ENCODE measurements at places on chromosomes 4 and X.

DNA sequence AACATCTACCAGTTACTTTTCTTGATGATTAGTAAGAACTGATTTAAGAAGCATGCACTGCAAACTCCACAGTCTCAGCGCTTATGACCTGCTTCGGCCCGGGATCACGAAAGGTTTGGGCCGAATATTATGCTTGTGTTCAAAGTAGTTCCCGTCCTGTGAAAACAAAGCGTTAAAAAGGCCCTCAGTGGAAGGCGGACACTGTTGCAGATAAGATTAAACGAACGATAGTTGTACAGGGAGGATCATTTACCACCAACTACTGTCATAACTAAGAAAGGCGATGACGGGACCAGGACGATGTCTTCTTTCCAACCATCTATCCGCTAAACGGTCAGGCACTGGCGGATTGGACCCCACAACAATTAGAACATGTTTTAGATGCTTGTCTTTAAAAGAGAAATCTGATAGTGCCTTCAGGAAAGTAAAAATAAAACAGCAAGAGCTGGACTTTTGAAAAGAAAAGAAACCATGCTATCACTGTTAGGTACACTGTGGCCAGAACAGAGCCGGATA is 21.1 kb downstream of the PDLIM3 start:
- no peak for DNase-seq

GRCh38 chr4:139858436-139859205 is 193.0 kb downstream of the MGST2 start:
- no peak for DNase-seq

GRCh38 chr4:124684301-124684700 is 28.2 kb downstream of the ANKRD50 start:
- no peak for DNase-seq

DNA sequence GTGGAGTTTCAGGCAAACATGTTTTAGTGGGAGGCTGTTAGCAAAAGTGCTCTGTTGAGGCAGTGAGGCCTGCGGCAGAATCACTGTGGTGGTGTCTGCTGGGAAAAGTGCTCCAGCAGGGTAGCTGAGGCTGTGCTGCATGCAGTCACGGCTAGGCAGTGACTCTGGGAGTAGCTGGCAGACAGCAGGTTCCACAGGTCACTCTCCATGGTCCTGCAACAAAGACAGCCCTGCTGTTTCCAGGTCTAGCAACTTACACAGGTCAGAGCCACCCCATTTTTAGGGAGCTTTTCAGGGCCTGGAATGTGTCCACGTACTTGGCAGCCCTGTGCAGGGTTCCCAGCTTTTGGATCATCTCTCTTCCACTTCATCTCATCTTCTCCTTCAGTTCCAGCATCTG is 184.3 kb downstream of the NAA11 start:
- DNase-seq: no peak

- DNase-seq: no peak
These were observed 101.4 kb downstream of the WWC2 start for GRCh38 chr4:183200453-183200852.

GRCh38 chrX:20789103-20789502 is 522.4 kb upstream of the RPS6KA3 start:
- DNase-seq: no peak

DNA sequence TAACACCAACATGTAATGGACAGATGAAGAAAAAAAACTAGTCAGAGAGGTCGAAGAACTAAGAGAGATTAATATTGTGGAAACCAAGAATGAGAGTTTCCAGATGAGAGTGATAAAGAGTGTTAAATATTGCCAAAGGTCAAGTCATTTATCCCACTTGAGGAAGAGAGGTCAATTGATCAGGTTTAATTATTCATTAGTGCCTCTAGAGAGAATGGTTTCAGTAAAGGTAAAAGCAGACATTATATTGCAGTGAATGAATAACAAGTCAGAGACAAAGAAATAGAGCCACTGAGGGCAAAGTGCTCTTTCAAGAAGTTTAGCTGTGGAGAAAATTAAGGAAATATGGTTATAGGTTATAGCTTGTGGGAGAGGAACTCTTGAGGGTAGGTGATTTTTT is 263.1 kb downstream of the GUCY2F start:
- no peak for DNase-seq

- DNase-seq: no peak
These were observed 69.6 kb downstream of the KIT start for GRCh38 chr4:54727346-54727745.

GRCh38 chr4:94446386-94446785 is 5.4 kb upstream of the PDLIM5 start:
- DNase-seq: no peak

DNA sequence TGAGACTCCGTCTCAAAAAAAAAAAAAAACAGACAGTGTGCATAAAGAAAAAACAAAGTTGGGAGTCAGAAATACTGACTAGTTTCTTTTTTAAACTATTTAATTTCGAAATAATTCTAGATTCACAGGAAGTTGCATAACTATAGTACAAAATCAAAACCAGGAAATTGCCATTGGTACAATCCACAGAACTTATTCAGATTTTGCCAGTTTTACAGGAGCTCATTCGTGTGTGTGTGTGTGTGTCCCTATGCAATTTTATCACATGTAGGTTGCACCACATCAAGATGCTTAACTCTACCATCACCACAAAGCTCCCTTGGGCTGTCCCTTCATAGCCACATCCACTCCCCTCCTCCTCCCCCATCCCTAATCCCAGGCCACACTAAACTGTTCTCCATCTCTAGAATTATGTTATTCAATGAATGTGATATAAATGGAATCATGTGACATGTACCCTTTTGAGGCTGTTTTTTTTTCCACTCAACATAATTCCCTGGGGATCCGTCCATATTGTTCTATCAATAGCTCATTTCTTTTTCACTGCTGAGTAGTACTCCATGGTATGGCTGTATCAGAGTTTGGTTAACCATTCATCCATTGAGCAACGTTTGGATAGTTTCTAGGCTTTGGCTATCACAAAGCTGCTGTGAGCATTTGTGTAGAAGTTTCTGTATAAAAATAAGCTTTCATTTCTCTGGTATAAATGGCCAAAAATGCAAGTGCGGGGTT is 16.3 kb upstream of the DDX3X start:
- DNase-seq: no peak

DNA sequence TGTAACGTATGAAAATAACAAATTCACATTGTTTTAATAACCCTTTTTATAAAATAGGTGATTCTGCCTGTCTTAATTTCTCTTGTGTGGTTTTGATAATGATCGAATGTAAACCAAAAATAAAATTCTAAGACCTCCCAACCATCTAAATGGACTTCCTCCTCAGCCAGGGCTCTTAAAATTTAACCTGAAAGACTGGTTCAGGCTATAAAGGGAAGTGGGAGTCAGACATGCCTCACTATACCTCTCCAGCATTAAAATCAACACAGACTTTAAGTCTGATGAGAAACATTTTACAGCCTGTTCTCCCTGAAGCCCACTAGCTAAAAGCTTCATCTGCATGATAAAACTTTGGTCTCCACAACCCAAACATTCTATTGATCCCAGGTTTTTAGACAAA is 97.6 kb upstream of the STIM2 start:
- DNase-seq: no peak

DNA sequence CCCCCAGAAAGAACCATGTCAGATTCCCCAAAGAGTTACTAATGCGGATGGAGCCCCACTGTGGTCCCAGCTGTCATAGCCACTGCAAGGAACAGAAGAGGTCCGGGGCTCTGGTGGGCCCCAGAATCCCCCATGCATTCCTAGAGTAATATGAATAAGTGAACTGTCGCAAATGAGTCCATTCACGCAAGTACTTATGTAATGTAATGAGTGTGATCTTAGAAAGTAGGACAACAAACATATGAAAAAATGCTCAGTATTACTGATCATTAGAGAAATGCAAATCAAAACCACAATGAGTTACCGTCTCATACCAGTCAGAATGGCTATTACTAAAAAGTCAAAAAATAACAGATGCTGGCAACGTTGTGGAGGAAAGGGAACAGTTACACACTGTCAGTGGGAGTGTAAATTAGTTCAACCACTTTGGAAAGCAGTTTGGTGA is 141.5 kb upstream of the RBPJ start:
- no peak for DNase-seq

DNA sequence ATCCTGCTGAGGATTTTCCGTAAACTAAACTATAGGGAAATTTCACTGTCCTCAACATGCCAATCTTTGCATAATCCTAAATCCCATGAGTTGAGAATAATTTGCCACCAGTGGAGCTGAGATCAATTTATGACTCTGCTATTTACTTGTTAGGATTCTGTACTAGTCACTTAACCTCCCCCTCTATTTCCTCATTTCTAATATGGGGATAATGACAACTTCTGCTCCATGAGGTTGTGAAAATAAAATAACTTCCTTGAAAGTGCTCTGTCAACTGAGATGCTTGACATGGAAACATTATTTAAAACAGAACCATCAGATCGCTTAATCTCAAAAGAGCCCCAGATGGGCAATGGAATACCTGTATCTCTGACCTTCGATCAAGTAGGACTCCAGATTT is 2.6 kb upstream of the FGF16 start:
- no peak for DNase-seq

DNA sequence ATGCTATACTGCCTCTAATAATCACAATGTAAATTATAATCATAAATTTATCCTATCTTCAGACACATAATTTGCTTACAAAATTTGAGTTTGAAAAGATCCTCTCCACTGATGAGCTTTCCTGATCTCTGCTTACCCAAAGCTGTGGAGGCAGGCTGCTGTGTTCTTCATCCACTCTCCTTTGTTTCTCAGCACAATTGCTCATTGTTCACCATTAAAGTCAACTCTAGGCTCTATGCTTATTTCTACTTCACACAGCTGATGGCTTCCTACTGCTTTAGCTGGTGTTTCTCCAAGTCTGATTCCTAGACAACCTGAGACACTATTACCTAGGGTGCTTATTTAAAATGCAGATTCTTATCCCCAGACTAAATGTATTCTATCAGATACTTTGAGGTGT is 319.7 kb downstream of the PCDH18 start:
- DNase-seq: no peak

GRCh38 chr4:159101988-159102621 is 774 bp upstream of the RAPGEF2 start:
- DNase-seq: no peak

DNA sequence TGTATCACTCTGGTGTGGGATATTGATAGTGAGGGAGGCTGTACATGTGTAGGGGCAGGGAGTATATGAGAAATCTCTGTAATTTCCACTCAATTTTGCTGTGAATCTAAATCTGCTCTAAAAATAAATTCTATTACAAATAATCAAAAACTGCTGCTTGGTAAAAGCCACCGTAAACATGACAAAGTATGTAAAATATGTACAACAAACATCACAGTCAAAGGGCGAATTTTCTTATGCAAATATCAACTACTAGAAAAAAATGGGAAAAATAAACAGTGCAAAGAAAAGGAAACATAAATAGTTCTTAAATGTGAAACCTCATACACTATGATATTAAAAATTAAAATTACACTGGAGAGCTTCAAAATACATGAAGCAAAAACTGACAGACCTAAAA is 105.1 kb upstream of the DCLK2 start:
- no peak for DNase-seq

GRCh38 chr4:37795581-37796195 is 30.8 kb upstream of the PGM2 start:
- no peak for DNase-seq

DNA sequence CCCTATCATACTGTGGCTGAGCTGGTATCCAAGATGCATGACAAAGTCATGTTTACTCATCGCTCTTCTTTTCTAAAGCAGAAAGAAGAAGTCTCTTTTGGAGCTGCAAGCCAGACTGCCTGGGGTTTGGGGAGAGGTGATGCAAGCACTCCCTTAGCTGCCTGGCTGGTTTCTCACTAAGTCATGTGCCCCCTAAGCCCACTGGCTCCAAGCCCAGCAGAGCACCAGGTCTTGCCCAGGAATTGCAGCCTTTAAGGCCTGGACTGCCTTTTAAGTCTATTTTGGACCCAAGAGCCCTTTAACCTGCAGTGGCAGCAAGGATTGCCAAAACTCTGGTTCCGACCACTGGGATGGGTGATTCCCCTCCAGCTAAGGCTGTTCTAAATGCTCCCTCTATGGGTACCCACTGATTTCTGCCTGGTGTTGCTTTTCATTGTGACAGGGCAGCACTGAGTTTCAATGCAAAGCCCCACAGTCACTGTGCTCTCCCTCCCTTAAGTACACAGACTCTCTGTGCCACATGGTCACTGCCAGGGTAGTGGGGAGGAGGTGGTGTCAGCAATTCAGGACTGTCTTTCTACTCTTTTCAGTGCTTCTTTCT is 548.6 kb downstream of the TLL1 start:
- no peak for DNase-seq

GRCh38 chr4:174418640-174419212 is 103.6 kb downstream of the HPGD start:
- no peak for DNase-seq

- no peak for DNase-seq
These were observed 434.9 kb upstream of the GALNTL6 start for GRCh38 chr4:171378323-171378722.

DNA sequence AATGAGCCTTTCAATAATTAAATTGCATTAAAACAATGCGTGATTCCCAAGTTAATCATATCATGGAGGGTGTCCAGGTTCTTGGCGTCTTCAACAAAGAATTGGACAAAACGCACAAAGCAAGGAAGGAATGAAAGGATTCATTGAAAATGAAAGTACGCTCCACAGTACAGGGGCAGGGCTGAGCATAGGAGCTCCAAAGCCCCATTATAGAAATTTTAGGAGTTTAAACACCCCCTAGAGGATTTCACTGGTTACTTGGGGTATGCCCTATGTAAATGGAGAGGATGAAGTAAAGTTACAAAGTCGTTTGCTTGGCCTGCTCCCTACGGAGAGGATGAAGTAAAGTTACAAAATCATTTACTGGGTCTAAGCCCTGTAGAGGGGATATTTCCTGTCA is 1910.4 kb downstream of the C4orf33 start:
- DNase-seq: no peak

- DNase-seq: no peak
These were observed 667.5 kb downstream of the GRXCR1 start for GRCh38 chr4:43560047-43560446.

- DNase-seq: no peak
These were observed 21.6 kb downstream of the PCDH18 start for GRCh38 chr4:137510557-137511265.

- no peak for DNase-seq
These were observed 1036.2 kb upstream of the GRID2 start for GRCh38 chr4:91267543-91267942.

DNA sequence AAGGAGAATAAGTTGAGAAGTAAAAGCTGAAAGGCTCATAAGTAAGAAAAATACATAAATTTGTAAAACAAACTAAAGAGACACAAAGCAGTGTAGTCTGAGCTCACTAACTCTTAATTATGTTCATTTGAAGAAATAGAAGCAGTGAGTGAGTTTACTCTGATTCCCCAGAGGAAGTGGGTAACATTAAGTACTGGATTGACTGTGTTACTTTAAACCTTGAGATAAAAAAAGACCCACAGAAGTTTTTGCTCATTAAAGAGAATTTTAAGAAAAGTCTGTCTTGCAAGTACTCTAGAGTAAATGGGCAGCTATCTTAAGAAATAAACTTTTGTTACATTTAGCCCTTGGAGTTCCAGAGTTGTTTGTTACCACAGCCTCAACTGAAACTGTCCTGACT is 2466.9 kb downstream of the PCDH7 start:
- DNase-seq: no peak

GRCh38 chr4:80213117-80213815 is 16.0 kb downstream of the PRDM8 start:
- no peak for DNase-seq

- no peak for DNase-seq
These were observed 19.4 kb downstream of the AREG start for GRCh38 chr4:74464291-74464690.
